ENCODE measurements at places on chromosomes 1 and 21.

DNA sequence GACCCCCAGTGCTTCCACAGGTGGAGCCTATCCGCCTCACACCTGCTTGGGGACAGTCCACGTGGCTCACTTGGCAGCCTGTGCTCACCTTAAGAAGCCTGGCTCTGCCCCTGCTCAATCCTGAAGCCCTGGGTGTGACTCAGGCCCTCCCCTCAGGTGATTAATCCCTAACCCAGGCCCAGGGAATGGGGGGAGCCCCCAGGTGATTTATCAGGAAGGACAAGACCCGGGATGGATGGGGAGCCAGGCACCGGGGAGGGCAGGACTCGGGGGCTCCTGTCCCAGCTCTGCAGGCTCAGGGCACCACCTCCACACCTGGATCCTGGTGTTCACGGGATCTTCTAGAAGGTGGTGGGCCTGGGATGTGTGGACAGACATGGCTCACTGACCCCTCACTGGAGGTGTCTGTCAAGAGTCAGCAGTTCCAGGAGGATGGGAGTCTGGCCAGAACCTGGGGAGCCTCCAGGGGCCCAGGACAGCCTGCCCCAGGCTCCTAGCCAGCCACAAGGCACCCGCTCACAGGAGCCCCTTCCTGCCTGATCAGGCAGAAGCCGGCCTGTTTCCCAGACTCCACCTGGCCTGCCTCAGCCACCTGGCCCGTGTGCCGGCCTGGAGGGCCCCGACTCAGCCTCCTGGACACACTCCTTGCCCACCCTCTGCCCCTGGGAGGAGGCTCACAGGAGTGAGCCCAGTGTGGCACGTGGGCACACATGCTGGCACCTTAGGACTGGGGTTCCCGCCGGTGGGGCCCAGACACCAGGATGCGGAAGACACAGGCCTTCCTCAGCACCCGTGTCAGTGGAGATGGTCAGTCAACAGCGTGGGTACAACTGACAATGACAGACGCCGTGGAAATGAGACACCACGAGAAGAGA lies 38.6 kb upstream of the COL6A1 start:
- DNase-seq = no peak

- DNase-seq = no peak
These were observed 96.4 kb downstream of the C1orf21 start for GRCh38 chr1:184483101-184483683.

- no peak for DNase-seq
These were observed 181.0 kb downstream of the GIPC2 start for GRCh38 chr1:78226784-78227183.

GRCh38 chr1:5709976-5710375 lies 282.2 kb downstream of the NPHP4 start:
- DNase-seq = no peak

GRCh38 chr1:175818929-175819328 lies 75.5 kb upstream of the TNR start:
- DNase-seq = no peak

DNA sequence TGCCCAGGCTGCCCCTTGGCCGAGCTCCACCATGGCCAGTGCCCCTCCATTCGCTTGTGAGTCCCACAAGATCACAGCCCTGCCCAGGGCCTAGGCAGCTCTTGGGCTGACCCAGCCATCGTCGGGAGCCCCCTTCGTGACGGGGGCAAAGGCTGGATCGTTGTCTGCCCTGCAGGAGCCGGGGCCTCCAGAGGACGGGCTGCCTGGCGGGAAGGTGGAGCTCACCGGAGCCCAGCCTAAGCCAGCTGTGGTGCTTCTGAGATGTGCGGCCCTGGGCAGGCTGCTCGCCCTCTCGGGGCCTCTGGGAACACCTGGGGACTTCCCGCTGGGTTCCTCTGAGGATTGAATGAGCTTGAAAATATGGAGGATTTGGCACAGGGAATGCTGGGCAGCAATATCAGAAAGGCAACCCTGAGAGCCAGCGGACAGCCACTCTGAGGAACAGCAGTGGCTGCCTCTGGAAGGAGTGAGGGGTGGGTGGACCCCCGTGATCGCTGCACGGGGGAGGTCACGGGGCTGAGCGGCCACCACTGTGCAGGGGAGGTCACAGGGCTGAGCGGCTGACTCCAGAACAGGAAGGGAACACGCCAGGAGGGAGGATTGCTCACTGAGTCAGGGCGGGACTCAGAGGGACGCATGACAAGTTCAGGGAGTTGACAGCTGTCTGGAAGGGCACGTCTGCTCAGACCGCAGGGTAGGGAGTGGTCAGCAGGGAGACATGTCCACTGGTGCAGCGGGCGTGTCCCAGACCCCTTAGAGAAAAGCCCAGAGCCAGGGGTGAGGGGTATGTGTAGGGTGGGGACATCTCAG lies 19.3 kb downstream of the TP73 start:
- DNase-seq = no peak

DNA sequence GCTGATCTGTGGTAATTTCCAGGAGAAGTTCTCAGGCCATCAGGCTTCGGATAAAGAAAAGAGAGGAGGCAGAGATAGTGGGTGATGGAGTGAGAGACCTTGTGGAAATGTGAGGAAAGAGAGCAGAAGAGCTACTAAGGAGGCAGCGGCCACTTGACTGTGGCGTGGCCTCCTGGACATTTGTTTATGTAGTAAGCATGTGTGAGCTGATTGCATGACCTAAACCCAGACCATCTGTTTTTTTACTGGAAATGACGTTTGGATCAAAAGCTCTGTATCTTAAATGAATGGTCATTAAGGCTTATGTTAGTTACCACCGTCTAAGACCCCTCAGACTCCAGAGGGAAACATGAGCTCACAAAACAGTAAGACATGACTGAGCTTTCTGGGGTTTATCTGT lies 13.6 kb downstream of the ATP1B1 start:
- DNase-seq = no peak

DNA sequence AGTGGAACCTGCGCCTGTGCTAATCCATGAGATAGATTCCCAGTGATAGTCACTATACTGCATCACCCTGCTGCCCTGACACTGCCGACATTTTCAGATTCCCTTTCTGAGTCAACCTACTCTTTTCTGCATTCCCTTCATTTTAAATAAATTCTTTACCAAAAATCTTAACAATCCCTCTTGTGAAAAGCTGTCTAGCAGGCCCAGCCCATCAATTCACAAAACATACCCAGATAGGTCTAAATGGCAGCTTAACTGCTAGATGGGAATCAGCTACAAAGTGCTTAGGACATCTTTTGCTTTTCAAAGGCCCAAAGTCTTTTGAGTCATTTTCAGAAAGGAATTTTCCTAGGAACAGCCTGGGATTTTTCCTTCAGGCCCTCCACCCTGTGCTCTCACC lies 180.1 kb upstream of the PTBP2 start:
- DNase-seq = no peak

GRCh38 chr1:119141020-119141424 lies 569 bp upstream of the WARS2 start:
- peak; percentile 2 for DNase-seq

DNA sequence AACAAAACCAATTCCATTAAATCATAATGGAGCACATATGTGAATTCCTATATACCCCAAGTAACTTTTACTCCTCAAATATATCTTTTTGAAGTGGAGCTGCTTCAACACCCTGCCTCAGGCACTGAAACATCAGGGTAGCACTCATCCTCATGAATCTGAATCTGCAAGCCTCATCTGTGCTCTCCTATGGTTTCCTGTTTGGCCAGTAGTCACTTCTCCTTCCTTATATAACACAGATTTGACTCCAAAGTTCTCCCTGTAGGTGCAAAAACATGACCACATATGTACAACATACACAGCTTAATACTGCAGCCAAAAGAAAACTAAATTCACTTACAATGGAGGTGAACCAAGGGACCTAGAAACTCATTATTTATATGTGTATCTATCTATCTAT lies 7.2 kb downstream of the TRIT1 start:
- no peak for DNase-seq

DNA sequence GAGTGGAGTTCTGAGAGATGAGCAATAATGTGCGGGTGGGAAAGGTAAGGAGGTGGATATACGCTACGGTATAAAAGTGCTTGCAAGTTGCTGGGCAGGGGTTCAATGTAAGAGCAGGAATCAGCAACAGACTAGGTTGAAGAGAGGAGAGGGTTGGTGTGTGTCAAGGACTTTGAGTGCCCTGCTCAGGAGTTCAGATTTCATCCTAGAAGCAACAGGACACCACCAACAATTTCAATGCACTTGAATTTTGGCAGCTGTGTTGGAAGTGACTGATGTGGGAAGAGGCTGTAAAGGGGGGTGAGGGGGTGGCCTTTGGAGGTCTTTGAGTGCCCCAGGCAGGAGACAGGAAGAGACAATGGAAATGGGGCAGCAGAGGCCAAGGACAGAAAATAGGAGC lies 57.3 kb downstream of the RHOU start:
- DNase-seq = no peak

GRCh38 chr1:6224718-6225117 lies 11.0 kb downstream of the ICMT start:
- DNase-seq = no peak

- DNase-seq = peak; percentile 43
These were observed 771 bp downstream of the EIF4G3 start for GRCh38 chr1:21175670-21176581.

DNA sequence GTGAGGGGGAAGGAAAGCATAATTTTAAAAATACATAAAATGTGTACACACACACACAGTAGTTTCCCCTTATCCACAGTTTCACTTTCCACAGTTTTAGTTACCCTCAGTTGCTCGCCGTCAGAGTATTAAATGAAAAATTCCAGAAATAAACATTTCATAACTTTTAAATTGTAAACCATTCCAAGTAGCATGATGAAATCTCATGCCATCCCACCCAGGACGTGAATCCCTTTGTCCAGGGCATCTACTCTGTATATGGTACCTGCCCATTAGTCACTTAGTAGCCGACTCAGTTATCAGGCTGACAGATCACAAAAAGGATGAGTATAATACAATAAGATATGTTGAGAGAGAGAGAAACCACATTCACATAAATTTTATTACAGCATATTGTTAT lies 36.2 kb downstream of the EPS15 start:
- no peak for DNase-seq

DNA sequence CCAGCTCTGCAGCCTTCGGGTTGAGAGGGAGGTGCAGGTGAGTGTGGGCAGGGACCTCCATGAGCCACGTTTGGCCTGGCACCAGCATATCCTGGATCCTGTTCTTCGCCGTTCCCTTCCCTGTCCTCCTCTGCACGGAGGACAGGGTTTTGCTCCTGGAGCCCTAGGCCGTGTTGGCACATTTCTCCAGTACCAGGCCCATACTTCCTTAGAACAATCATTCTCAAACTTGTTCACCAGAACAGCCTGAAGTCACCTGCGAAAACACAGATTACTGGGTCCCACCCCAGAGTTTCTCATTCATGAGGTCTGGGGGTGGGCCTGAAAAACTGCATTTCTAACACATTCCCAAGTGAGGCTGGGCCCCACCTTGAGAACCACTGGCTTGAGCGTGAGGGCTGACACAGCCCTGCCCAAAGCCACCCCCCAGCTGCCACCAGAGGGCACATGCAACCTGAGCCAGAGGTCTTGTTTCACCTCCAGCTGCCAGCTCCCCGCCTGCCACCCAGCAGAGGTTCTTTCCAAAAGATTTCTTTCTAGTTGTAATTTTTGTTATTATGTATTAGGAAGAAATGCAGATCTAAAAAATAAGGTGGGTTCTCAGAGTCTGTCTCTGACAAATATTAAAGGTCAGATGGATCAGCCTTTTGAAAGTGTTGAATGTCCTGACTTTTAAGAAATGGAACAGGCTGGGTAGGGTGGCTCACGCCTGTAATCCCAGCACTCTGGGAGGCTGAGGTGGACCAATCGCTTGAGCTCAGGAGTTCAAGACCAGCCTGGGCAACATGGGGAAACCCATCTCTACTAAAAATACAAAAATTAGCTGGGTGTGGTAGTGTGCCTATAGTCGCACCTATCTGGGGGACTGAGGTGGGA lies 39.6 kb upstream of the LDLRAP1 start:
- no peak for DNase-seq

DNA sequence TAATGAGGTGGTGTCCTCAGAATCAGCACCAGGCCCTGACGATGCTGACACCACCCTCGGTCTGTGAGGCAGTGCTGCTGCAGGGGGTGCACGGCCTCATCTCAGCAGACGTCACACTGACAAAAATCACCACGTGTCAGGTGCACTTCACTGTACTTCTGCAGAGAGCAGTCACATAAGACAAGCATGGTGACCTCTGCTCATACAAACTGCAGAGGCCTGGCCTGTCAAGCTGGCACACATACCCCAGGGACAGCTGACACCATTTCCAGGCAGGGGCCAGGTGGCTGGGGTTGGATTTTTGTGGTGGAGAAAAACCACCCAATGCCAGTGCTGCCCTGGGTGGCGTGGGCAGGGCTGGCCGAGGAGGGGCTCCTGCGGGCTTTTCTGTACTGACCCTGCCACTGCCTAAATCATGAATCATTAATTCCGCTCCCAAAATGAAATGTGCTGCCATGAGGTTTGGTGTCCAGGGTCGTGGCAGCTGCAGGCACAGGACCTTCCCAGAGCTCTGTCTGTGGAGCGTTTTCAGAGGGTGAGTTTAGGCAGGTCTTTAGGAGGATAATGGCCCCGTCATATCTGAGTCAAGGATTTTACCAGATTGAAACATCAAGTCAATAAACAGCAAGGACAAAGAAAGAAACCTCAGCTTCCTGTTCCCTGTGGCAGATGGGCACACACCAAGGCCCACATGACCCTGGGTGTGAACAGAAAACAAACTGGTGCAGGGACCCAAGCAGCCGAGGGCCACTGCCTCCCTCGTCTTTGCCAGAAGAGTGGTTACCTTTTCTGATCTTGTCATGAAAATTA lies 33.4 kb upstream of the GPR153 start:
- no peak for DNase-seq

DNA sequence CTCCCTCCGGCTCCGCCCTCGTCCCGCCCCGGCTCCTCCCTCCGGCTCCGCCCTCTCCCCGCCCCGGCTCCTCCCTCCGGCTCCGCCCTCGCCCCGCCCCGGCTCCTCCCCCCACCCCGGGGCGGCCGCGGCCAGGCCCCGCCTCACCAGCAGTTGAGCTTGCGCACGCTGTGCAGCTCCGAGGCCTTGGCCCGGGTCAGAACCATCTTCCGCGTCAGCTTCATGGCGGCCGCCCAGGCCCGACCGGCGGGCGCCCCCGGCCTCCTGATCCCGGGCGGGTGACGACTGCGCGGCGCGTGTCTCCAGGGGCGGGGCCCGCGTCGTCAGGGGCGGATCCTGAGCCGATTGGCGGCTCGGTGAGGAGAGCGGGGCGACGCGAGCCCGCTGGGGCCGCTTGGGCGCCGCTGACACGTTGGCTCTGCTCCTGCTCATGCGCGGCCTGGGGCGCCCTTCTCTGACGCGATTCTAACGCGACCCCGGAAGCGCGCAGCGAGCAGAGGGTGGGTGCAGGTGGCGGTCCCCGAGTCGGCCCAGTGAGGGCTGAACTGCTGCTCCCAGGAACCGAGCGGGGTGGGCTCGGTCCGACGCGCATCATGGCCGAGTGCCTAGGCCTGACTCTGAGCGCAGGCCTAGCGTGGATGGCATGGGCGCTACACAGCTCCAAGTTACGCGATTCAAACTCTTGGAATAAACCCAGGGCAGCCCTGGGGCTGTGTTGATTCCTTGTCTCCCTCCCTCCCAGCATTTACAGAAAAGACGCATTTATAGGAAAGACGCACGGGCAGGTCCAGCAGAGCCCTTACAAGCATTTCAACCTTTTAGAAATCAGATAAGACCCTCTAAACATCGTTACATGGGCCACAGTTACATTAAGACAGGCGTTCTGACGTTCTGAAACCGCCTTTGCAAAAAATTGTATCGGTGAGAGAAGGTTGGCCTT lies at the start of gene CFAP410:
Gene CFAP410, minus strand, starts transcription at position 420 of the 940 bp plus-strand sequence. Its CDS starts 196 bp downstream, at position 224.
- DNase-seq = peak; percentile 91

Data from NCI-H2081 (cell line).